ENCODE measurements at places on chromosomes 5 and 9. TPM values are rescaled to one million over a fixed set of nuclear protein-coding genes. Genes with fewer than 3 reads are reported as not detected.

Gene MARCHF3
- total RNA-seq, result 13.7 TPM

Gene LCN15
- not detected for total RNA-seq

DNA sequence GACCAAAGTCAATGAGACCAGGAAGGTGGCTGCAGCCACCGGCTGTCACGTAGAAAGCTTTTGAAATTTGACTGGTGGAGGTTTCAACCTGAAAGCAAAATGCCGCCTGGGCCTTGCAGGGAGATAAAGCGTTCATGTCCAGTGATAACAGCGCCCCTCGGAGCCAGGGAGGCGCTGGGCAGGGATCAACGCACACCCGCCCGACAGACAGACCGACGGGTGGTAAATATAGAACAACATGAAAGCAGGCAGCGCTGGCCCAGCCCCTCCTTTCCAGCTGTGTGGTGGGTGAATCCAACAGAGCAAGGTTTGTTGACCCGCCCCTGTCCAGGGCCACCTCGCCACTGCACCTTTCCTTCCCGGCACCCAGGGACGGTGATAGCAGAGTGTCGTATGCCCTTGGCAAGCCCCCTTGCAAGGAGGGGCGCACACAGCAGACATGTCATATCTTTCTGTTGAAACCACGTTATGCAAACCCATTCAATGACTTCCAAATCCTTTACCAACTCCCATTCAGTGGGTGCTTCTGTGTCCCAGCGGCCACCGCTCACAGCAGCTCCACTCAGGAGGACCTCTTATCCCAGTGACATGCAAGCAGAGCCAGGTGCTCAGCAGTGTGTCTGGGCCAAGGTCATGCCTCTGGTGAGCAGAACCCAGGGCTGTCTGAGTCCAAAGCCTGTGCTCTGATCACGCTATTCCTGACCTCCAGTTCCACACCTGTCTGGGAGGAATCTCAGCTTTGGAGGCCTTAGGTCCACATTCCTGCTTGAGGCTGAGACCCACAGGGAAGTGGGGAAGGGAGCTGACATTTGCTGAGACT is 38.7 kb downstream of the NKX2-5 start:
- DNase-seq, result no peak

- no peak for DNase-seq
These were observed 53.2 kb upstream of the UBTD2 start for GRCh38 chr5:172336676-172337285.
